SW 1271 (cell line): ENCODE measurements at places on chromosomes 1 and 21.

DNA sequence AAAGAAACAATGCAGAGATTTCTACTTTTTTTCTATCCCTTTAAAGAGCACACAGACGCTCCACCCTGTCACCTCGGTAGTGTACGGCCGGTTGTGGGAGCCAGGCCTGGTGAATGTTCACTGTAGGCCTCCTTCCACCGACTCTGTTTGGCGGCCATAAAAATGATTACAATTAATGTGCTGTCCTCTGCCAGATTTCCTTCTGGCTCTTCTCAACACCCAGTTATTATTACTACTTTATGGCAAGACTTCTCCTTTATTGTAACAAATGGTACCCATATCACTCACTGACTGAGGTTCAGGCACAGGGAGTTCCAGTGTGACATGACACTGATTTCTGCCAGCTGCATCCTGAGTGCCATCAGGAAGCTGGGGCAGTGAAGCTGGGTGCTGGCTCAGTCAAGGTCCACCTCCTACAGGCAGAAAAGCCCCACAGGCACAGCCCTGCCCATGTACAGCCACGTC, 37.4 kb downstream of the GPR161 start:
- DNase-seq, result no peak

GRCh38 chr1:68167211-68167610, 65.1 kb downstream of the WLS start:
- DNase-seq, result no peak

DNA sequence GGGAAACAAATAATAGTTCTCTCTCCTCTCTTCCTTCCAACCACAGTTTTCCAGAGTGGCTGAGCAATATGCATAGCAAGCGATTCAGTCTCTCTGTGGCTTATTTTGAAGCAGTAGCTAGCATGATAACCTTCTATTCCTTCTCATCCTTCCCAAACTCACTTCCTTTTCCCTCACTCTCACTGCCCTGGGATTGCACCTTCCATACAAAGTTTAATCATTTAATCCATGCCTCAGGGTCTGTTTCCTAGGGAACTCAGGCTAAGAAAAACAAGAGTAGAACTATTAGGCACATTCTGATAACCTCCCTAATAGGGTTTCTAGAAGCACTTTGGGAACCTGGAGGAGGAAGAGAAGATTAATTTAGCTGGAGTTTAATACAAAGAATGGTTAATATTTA, 97.7 kb upstream of the S1PR1 start:
- DNase-seq, result no peak

DNA sequence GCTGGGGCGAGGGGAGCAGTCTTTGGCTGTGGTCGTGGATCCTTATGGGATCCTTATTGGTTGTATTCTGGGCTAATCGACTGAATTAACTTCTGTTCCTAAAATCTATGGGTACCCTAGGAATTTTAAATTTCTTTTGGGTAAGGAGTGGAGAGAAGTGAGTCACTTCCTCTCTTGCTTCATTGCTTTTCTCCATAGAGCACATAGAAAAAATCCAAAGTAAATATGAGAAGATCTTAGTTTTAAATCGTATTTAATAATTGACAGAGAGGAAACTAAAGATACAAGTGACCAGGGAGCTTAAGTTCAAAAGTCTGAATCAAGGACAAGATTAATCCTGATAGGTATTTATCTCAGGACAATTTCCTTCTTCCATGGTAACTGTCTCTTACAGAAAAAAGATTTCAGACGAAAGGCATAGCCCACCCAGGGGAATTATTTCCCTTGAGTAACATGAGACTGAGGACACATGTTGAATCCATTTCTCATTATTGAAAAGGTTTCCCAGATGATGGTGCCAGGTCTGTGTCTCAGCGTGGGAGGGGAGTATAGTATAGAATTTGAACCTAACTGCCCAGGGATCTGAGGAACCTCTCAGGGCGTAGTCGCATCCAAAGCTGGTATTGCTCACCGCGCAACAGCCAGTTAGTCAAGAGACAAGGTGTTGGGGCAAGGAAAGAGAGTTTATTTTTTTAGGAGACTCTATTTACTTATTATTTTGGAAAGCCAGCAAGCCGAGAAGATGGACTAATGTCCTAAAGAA, 28.7 kb upstream of the FASLG start:
- no peak for DNase-seq
